ENCODE measurements at places on chromosomes 7 and 10.

GRCh38 chr10:88254091-88254490, 329.0 kb downstream of the RNLS start:
- peak; percentile 11 for DNase-seq

GRCh38 chr10:78576276-78576675, 492.5 kb upstream of the ZMIZ1 start:
- no peak for DNase-seq

DNA sequence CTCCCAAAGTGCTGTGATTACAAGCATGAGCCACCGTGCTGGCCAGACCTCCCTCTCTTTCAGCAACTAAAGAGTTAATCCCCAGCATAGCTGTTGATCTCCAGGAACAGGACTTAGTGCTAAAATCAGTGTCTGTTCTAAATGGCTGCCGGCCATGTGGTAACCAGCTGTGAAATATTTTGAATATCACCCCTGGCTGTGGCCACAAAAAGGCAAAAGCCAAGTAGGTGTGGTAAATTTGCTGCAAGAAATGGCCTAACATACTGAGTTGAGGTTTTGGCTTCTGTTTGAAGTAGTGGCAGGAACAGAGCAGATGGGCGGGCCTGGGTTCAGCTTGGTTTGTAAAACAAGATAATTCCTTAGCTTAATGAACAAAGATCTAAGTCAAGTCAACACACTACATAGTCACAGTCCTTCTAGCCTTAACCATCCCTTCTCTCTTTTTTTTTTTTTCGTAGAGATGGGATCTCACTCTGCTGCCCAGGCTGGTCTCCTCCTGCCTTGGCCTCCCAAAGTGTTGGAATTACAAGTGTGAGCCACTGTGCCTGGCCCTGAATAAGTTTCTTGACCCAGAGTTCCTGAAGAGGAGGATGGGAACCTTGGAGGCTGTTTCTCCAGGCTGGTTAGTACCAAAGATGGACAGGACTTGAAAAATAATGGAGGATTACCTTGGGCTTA, 22.7 kb upstream of the AGFG2 start:
- DNase-seq = no peak

GRCh38 chr10:119502209-119502608, 40.3 kb downstream of the RGS10 start:
- DNase-seq = no peak

GRCh38 chr10:120948889-120949608, 97.9 kb downstream of the WDR11 start:
- no peak for DNase-seq

DNA sequence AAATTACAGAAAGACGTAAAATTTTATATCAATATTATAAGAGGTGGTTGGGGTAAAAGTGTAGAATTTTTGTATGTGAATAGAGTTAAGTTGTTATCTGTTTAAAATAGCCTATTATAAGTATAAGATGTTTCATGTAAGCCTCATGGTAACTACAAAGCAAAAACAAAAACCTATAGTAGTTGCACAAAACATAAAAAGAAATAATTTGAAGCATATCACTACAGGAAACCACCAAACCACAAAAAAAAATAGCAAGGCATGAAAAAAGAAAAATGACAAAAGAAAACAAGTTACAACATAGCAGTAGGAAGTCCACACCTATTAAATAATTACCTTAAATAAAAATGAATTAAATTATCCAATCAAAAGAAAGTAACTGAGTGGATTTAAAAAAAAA, 12.4 kb upstream of the GSTK1 start:
- DNase-seq = no peak

DNA sequence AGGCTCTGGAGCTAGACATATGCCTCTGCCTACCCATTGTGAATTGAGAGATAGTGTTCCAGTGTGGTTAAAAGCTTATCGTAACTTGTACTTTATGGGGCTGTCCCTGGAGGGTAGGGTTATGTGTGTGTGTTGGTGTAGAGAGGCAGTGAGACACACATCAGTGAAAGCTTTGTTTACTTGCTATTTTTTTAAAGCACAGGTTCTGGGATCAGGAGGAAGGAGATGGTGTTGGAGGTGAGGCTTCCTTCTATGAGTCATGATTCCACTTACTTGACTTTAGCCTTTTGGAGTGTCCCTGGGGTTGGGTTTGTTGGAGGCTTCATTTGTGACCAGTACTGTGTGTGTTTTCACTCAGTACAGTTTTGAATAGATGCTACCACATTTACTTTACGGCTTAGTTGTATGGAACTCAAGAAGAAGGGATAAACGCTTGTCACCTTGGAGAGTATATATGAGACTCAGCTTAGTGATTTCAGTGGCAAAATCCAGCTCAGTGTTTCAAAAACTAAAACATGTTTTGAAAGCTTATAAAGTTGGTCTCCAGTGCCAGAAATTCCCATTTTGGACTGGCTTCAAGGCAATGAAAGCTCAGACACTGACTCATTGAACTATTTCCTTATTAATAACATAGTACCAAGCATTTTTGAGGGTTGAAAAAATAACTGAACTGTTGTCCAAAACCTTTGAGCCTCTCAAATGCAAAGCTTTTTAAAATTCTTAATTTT, 106.2 kb downstream of the PLXDC2 start:
- no peak for DNase-seq
